GM23248 (cell line): ENCODE measurements at places on chromosomes 3 and 15. TPM values are rescaled to one million over a fixed set of nuclear protein-coding genes. Genes with fewer than 3 reads are reported as not detected.

RTP1 gene
- not detected in 2 replicates for total RNA-seq

TRIM69 gene
- total RNA-seq, result 9.2 and 9.7 TPM in 2 replicates

CCRL2 gene
- not detected in 2 replicates for total RNA-seq

ZSCAN2 gene
- total RNA-seq, result 3.4 and 15.0 TPM in 2 replicates

RCCD1 gene
- total RNA-seq, result 13.0 and 19.0 TPM in 2 replicates

GRCh38 chr15:48451241-48451640 lies 120.0 kb downstream of the DUT start:
- DNase-seq, result no peak

DNA sequence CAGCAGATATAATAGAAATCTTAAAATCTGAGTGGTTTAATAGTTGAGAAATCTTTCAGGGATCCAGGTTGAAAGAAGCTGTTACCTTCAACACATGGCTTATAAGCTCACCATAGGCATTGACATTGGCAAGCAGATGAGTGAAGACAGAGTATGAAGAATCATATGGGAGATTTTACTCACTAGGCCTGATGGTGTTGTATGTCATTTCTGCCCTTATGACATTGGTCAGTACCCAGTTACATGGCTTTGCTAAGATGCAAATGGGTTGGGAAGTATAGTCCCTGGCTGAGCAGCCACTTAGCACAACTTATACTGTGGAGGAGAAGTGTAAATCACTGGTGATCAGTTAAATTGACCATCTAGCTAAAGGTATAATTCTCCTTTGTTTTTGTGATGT lies 5.9 kb downstream of the TFG start:
- no peak for DNase-seq

DNA sequence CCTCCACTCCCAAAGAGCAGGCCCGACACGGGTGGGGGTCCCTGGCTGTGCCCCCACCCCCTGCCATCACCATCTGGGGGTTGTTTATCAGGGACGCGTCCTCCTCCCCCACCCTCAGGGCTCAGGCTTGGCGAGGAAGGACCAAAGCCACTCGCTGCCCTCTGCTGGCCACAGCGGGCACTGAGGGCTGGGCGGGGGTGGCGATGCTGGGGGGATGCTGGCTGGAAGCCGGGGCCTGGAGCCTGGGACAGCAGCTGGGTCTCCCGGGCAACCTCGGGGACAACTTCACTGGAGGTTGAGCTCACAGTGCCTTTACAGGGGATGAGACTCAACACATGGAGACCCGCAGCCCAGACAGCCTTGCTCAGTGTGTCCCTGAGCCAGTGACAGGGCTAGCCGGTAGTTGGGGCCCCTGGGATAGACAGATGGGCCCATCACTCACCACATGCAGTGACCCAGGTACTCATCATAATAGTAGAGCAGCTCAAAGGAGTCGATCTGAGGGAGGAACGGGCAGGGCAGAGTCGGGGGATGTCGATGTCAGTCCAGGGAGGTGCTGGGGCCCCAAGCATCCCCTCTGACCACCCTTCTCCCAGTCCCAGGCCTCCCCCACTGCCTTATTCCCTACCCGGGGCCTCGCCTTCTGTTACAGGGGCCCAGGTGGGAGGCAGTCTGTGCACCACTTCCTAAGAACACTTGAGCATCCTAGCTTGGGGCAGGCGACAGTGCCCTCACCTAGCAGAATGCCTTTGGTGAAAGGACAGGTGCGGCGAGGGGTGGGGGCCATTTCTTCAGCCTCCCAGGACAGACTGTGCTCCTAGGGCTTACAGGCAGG lies 5.9 kb upstream of the CALML4 start:
- peak; percentile 73 for DNase-seq

DNA sequence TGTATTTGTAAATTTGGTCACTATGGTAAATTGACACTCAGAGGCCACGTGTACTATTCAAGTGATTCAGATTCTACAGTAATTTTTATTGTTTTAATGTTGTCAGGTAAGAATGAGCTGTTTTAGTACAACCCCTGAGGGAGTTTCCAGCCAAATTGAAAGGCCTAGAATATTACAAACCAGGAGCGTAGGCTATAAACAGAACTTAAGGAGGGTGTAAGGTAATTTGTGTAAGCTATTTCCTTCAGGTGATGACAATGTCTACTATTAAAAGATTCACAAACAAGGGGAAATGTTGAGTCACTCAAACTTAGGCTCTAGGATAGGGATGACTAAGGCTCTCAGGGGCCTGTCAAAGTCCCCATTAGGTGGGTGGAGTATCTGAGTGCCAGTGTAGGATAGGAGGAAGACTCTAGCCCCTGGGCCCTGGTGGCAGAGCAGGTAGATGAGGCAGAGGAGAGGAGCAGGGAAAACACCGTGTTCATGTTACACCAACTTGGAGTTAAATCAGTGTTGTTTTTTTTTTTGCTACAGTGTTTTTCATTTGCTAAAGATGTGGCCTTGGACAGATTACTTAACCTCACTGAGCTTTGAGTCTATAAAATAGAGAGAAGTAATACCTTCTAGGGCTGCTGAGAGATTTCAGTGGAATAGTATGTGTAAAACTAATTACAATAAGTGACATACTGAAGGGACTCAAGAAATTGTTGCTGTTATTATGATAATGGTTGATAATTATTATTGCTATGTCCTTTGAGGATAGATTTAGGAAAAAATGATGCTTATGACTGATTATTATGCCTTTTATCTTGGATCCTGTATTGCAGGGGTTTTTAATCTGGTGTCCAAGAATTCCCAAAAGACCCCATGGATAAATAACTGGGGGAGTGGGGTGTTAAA lies 10.3 kb downstream of the TM4SF1 start:
- DNase-seq, result peak; percentile 92

- no peak for DNase-seq
Measured at GRCh38 chr15:36689012-36689321, 109.5 kb downstream of the CDIN1 start.

GRCh38 chr3:69490235-69490634 lies 104.3 kb upstream of the FRMD4B start:
- DNase-seq, result no peak

- DNase-seq, result no peak
Measured at GRCh38 chr3:189771842-189772450, 140.8 kb downstream of the TP63 start.

- DNase-seq, result no peak
Measured at GRCh38 chr3:136939489-136939888, 18.3 kb upstream of the IL20RB start.

DNA sequence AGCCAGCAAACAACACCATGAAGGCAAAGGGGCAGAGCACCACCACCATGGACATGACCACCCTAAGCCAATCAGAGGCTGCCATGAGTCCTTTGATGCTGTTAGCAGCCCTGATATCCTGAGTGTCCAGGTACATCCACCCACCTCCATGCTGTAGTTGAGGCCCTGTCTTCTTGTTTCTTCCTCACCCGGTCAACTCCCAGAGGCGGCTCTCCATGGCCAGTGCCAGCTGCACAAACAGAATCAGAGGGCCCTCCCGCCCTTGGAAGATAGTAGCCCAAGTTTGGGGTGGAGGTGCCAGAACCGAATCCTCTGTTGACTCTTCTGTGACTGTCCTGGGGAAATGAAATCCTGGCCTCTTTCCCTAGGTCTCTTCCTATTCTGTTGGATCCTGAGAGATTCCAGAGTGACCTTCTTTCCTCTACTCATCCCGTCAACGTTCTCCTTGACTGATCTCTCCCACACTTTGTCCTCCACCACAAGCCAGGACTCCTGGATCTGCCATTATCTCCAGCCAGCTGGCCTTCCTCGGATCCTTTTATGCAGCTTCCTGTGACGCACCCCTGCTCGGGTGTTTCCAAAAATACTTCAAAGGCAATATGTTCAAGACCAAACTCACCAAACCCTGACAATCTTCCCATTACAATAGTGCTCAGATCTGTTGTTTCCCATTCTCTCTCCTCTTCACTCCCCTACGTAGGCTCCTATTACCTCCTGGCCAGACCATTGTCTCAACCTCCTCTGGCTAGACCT lies 45.4 kb upstream of the DLG1 start:
- no peak for DNase-seq
